Omental fat pad (tissue), 4 donors: ENCODE measurements at places on chromosomes 6 and 20.
A peak's percentile ranks its signal among the peaks of the same experiment; 100 is the strongest.

DNA sequence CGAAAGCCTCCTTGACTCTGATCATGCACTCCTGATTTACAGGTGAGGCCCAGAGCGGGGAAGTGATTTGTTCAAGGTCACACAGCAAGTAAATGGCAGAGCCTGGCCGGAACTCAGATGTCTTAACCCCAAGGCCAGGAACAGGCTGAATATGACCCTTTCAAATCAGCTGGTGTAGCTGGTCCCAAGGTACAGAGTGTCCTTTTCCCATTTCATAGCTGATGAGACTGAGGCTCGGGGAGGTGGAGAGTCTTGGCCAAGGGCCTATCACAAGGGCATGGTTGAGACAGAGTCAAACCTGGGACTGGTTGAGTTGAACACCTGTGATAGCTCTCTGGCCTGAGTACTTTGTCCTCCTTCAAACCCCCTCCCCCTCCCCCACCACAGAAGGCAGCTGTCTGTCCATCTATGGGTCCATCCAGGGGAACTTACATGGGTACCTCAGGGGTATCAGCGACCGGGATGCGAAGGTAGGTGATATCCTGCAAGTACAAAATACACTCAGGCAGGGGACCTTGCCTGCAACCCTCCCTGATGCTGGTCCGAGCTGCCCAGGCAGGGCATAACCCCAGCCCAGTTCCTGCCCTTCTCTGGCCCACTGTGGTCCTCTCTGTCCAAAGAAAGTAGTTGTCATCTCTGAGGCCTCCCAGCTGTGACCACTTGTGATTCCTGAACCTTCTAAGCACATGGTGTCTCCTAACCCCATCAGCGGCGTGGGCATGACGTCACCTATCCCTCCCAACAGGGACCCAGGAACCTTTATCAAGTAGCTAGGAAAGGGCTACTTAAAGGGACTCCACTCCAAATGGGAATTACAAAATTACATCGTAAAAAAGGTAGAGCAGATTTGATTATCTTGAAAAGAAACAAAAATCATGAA, 5.6 kb downstream of the DUSP15 start:
- no peak for DNase-seq

GRCh38 chr20:54123587-54124180, 50.1 kb downstream of the CYP24A1 start:
- DNase-seq: peak; percentile 41

- DNase-seq: no peak
Measured at GRCh38 chr20:13909067-13909466, 81.3 kb downstream of the SEL1L2 start.

GRCh38 chr20:63567386-63568169, 6.5 kb downstream of the HELZ2 start:
- DNase-seq: no peak

- no peak for DNase-seq
Measured at GRCh38 chr6:14932485-14933182, 313.2 kb upstream of the JARID2 start.

GRCh38 chr6:88171312-88171711, 5.2 kb upstream of the CNR1 start:
- DNase-seq: no peak

- DNase-seq: no peak
Measured at GRCh38 chr6:168147205-168147738, 68.3 kb upstream of the FRMD1 start.

- DNase-seq: no peak
Measured at GRCh38 chr6:72976484-72976883, 248.8 kb downstream of the KHDC1L start.

DNA sequence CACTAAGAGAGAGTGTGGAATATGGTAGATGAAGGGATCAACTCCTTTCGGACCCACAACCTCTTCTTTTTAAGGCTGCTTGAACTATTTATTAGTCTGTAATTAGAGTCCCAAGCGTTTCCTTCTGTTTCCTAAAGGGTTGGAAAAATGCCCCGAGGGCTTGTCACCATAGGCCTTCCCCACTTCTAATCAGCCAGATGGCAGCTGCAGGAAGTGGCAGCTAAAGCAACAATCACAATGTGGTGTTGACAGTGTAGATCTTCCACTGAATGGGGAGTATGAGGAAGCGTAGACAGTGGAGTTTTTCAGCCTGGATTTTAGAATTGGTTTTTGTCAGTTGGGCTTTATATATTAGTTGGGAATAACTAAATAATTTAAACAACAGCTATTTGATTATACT, 40.6 kb downstream of the SLC35D3 start:
- DNase-seq: no peak
